A549 treated with CORT108297 at 1 μM for 4 hours (cell line): ENCODE measurements at places on chromosomes 12 and 14. TPM values are rescaled to one million over a fixed set of nuclear protein-coding genes. Genes with fewer than 3 reads are reported as not detected.

BLOC1S1 gene
- 122 to 154 TPM (median 152 TPM) in 5 replicates for total RNA-seq

HNF1A gene
- total RNA-seq = 4.2 to 6.5 TPM (median 5.9 TPM) in 5 replicates

KCNC2 gene
- not detected in 5 replicates for total RNA-seq

FAIM2 gene
- total RNA-seq = 0.02 TPM in 1 of 5 replicates, not detected in the others

PIWIL1 gene
- 0.03 to 0.10 TPM in 2 of 5 replicates, not detected in the others for total RNA-seq

STK38L gene
- total RNA-seq = 10.6 to 12.0 TPM (median 11.8 TPM) in 5 replicates

TMPRSS12 gene
- total RNA-seq = not detected in 5 replicates

LRFN5 gene
- not detected in 5 replicates for total RNA-seq

DNAH10 gene
- 0.14 to 0.26 TPM (median 0.17 TPM) in 5 replicates for total RNA-seq

RFLNA gene
- 0.06 to 0.15 TPM (median 0.06 TPM) in 3 of 5 replicates, not detected in the others for total RNA-seq

IFT43 gene
- total RNA-seq = 36.7 to 42.9 TPM (median 39.7 TPM) in 5 replicates

ZBTB42 gene
- 2.3 to 4.0 TPM (median 3.5 TPM) in 5 replicates for total RNA-seq

OXA1L gene
- 146 to 171 TPM (median 165 TPM) in 5 replicates for total RNA-seq

B3GNT4 gene
- 0.54 to 1.2 TPM (median 0.91 TPM) in 5 replicates for total RNA-seq

RTN1 gene
- 0.02 to 0.06 TPM in 2 of 5 replicates, not detected in the others for total RNA-seq

INHBC gene
- total RNA-seq = 0.05 to 0.08 TPM in 2 of 5 replicates, not detected in the others

APOF gene
- not detected in 5 replicates for total RNA-seq

CCND2 gene
- not detected in 5 replicates for total RNA-seq

AKAP5 gene
- total RNA-seq = 0.29 to 0.41 TPM (median 0.40 TPM) in 5 replicates

HCAR3 gene
- total RNA-seq = 0.06 to 0.22 TPM (median 0.08 TPM) in 5 replicates

NEMP1 gene
- total RNA-seq = 14.5 to 17.2 TPM (median 17.0 TPM) in 5 replicates

RIN3 gene
- 17.8 to 25.6 TPM (median 23.9 TPM) in 5 replicates for total RNA-seq

RERG gene
- 0.10 to 0.26 TPM (median 0.22 TPM) in 5 replicates for total RNA-seq

RD3L gene
- total RNA-seq = not detected in 5 replicates

SIX6 gene
- not detected in 5 replicates for total RNA-seq

DTX1 gene
- total RNA-seq = 0.32 to 0.62 TPM (median 0.42 TPM) in 5 replicates

ANO4 gene
- 0.03 to 0.05 TPM in 2 of 5 replicates, not detected in the others for total RNA-seq

MYO1H gene
- total RNA-seq = not detected in 5 replicates

VASH1 gene
- 3.4 to 5.0 TPM (median 4.2 TPM) in 5 replicates for total RNA-seq

NEDD8 gene
- total RNA-seq = 441 to 466 TPM (median 453 TPM) in 5 replicates

TAS2R42 gene
- not detected in 5 replicates for total RNA-seq

KRT71 gene
- total RNA-seq = 0.05 TPM in 1 of 5 replicates, not detected in the others

KRT4 gene
- total RNA-seq = 2.8 to 3.8 TPM (median 3.0 TPM) in 5 replicates

SETD1B gene
- 10.1 to 15.2 TPM (median 13.6 TPM) in 5 replicates for total RNA-seq

OTOGL gene
- total RNA-seq = 0.02 TPM in 1 of 5 replicates, not detected in the others

SLC35F4 gene
- total RNA-seq = not detected in 5 replicates

MYF5 gene
- not detected in 5 replicates for total RNA-seq
